SW480 (cell line): ENCODE measurements at places on chromosomes 7 and 10.

DNA sequence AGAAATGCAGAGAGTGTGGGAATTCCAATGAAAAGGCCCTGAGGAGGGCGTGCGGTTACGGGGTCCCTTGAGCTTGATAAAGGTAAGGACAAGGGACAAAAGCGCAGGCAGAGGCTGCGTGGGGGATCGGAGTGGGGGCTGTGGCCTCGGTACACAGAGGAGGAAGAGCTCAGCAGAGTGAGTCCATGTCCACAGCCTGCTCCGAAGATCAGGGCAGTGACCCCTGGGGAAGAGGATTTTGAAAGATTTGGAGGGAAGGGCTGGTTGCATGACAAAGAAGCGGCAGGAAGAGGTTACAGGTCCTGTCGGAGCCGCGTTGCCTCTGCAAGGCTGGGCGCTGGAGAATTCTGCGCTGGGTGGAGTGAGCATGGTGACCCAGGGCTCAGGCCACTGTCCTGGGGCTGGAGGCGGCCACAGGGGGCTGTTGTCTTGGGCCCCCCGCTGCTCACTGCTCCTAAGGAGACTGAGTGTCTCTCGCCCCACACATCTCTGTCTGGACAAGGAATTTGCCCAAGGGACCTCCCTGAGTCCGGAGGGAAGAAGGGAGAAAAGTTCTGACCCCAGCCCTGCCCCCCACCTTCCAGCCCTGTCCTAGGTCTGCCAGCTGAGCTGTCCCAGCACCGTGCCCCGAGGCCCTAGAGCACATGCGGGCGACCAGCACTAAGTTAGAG is 69.8 kb upstream of the INSIG1 start:
- no peak for DNase-seq

DNA sequence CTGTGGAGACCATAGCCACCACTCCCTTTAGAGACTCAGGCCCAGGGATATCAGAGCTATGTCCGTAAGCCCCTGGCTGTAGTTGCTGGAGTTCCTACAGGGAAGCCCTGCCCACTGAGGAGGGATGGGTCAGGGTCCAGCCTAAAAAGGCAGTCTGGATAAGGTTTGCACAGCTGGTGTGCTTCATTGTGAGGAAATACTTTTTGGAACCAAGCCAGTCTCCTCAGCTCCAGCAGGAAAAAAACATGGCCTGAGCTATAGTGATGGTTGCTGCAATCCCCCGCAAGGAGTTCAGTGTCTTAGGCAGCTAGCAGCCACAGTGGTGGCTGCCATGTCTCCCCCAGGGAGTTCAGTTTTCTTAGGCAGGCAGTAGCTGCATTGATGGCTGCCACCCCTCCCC is 52.6 kb upstream of the CYP2C8 start:
- DNase-seq: no peak

DNA sequence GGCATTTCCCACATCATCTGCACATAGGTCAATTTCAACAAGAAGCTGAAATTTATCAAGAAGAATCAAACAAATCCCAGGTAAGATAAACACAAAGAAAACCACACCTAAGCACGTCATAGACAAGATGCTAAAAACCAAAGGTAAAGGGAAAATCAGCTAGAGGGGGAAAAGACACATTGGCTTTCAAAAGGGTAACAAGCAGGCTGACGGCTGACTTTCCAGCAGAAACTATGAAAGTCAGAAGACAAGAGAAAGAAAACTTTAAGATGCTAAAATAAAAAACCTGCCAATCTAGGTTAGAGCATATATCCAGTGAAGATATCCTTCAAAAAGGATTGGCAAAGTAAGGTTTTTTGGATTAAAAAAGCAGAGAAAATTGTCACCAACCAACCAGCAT is 59.9 kb upstream of the RHEB start:
- no peak for DNase-seq

- DNase-seq: no peak
Observed at GRCh38 chr10:69938541-69938991, 114.1 kb upstream of the MACROH2A2 start.

DNA sequence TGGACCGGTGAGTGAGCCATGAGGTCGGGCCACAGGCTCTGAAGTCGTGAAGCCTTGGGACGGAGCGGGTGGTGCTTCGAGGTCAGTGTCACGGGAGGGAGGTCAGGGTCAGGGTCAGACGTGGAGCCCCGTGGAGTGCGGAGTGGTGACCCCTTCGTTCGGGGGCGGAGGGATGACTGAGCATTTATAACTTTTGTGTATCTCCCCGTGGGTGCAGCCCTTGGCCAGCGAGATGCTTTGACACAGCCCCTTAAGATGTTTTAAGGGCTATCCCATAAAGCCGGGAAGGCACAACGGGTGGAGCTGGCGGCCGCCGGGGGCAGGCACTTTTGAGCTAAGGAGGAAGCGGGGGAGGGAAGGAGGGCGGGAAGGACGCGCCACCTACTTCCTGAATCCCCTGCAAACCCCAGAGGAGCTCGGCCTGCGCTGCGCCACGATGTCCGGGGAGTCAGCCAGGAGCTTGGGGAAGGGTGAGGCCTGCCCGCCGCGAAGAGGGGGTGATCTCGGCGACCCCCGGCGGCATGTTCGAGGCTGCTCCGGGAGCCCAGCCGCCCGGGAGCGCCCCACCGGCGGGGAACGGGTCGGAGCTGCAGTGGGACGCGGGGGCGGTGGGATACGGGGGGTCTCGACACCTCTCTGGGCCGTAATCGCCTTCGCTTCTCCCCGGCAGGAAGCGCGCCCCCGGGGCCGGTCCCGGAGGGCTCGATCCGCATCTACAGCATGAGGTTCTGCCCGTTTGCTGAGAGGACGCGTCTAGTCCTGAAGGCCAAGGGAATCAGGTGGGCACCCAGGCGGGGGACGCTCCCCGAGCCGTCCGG is at the start of gene GSTO1:
Gene GSTO1 (plus strand): TSS at position 400 of the 818 bp plus-strand sequence. CDS start 37 bp downstream, at position 437.
- DNase-seq: peak; percentile 63
